ENCODE measurements at places on chromosomes 11 and 22.

DNA sequence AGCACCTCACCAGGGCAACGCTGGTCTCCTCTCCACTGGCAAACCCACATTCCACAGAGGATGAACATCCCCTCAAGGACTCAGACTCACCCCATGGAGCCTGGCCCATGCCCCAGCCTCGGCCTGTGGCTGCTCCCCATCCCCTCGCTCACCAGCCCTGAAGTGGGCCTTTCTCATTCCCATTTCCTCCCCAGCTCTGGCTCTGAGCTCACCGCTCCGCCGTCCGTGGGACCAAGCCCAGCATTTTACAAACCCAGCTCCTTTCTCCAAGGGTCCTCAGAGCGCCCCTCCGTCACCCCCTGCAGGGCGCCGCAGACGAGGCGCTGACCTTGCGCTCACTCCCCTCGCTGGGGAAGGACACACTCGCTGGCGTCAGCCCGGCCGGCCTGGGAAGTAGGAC is 6.9 kb upstream of the IGF2 start:
- DNase-seq = no peak

DNA sequence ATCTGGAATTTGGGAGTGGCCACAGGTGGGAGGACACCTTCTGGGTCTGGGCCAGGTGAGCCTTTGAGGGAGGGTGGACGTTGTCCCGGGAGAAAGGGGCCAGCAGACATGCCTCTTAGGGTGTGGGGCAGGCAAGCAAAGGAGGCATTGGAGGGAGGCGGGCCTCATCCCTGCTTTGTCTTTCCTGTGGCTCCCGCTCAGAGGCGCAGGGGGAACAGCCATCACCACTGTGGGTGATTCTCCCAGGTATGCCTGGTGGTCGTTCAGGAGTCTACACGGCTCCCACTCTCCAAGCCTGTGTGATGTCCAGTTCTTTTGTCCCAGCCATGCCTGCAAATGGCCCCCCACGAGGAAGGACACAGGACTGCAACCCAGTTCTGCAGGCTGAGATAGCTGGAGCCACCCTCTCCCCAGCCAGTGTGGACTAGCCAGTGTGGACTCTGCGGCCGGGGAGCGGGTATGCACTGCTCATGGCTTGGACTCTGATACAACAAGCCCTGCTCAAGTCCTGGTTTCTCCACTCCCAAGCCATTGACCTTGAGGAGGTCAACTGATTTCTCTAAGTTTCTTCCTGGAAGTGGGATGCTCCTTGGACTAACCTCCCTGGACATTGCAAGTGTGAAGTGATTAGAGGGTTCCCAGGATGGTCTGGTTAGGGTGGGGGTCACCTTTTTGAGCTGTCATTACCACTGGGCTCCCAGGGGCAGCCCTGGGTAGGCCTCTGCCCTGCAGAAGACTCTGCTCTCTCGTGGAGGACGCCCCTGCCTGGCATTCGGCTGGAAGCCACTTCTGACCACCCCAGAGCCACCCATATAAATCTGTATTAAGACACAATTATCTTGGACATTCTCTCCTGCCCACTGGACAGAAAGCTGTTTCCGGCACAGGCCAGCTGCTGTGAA is 1151.2 kb downstream of the BRD1 start:
- no peak for DNase-seq

DNA sequence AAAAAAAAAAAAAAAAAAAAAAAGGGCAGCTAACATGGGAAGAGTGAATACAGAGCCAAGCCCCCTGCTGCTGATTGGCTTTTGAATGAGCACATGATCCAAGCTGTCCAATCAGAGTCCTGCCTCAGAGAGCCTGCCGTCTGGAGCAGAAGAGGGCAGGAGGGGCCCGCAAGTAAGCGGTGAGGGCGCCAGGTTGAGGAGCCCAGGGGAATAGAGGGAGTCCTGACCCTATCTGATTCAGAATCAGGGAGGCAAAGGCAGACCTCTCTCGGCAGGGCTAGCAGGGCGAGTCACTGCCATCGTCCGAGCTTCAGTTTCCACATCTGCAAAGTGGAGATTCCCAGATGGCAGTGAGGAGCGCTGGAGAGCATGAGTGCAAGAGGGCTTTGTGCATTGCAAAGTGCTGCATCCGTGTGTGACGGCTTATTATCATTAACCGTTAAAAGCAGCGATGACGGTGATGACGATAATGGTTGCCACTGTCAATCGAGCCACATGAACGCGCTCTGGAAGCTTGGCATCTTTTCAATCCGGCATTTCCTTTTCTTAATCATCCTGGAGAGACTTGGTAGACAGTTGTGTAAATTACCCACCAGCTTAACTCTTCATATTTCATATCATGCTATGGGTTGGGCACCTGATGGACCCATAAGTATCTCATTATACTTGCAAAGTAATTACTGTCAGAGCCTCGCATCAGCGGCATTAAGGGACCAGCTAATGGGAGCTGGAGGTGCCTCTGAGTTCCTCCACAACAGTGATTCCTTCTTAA is 68.6 kb upstream of the ATXN10 start:
- DNase-seq = peak; percentile 30

GRCh38 chr11:65506772-65507505 is 8.1 kb downstream of the MALAT1 start:
- peak; percentile 71 for DNase-seq

DNA sequence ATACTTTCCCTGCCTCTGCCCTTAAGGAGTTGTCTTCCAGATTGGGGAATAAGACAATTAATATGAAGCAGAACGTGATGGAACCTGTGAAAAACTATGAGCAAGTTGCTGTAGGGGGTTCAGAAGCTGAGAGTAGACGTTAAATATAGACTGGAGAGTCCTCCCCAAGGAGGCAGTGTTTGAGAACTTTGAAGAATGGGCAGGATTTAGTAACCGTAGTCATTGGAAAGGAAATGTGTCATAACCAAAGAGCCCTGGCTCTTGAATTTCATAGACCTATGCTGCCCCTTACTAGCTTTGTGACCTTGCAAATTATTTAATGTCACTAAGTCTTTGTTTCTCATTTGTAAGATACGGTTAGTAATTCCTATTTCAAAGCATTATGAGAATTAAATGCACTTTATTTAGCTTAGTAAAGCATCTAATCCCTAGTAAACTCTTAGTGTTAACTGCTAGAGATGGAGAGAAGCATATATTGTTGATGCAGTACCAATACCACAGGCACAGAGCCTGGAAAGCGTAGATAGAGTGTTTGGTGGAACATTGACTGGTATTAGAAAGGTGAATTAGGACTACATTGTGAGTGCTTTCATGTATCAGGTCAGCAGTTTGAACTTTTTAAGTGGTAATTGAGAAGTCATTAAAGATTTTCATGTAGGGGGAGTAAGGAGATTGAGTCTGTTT is 54.1 kb downstream of the MCAM start:
- no peak for DNase-seq

DNA sequence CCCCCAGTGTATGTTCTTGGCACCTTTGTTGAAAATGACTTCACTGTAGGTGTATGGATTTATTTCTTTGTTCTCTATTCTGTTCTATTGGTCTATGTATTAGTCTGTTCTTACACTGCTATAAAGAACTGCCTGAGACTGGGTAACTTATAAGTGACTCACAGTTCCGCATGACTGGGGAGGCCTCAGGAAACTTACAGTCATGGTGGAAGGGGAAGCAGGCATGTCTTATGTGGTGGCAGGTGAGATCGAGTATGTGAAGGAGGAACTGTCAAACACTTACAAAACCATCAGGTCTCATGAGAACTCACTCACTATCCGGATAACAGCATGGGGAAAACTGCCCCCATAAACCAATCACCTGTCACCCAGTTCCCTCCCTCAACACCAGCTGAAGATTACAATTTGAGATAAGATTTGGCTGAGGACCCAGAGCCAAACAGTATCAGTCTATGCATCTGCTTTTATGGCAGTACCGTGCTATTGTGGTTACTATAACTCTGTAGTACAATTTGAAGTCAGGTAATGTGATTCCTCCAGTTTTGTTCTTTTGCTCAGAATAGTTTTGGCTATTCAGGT is 836.2 kb downstream of the DLG2 start:
- no peak for DNase-seq

DNA sequence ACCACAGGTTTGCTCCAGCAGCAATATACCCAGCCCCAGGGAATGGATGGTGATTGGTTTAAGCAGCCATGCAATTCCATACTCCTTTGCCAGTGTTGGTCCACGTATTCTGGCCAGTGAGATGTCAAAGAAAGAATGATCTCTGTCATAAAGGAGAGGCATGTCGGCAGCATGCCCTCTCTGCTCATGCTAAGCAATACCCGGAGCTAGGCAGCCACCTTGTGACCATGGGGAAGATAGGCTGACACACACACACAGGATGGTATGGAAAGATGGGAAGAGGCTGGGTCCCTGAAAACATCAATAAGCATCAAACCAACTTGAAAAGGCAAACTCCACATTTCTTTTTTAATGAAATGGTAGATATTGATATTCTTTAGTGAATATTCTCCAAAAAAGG is 5.1 kb downstream of the ABCC8 start:
- no peak for DNase-seq

DNA sequence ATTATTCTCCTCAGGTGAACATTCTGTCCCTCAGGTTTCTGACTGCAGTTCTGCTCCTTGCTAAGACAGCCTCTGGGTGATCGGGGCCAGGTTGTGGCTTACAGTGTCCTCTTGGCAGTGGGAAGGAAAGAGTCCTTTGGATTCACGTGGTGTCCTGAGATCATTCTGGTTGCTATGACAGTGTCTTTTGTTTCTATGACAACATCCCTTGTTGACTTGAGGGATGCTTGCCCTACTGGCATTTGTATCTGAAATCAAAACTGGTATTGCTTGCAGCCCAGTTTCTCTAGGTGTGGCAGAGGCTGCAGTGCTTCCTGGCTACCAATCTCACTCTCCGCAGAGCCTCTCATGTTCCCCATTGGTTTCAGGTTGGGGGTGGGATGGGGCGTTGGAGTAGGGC is 151.8 kb upstream of the CCDC90B start:
- DNase-seq = no peak

- no peak for DNase-seq
Observed at GRCh38 chr22:48761546-48761945, 1066.1 kb downstream of the BRD1 start.

GRCh38 chr11:74642912-74643311 is 50.5 kb downstream of the POLD3 start:
- DNase-seq = no peak

- no peak for DNase-seq
Observed at GRCh38 chr11:69791276-69792180, 16.4 kb upstream of the FGF4 start.

GRCh38 chr11:132184079-132184478 is 813.7 kb downstream of the NTM start:
- DNase-seq = no peak

GRCh38 chr11:66362481-66363147 is 8.9 kb downstream of the SLC29A2 start:
- no peak for DNase-seq

- no peak for DNase-seq
Observed at GRCh38 chr11:14306481-14306880, 52.5 kb downstream of the RRAS2 start.

DNA sequence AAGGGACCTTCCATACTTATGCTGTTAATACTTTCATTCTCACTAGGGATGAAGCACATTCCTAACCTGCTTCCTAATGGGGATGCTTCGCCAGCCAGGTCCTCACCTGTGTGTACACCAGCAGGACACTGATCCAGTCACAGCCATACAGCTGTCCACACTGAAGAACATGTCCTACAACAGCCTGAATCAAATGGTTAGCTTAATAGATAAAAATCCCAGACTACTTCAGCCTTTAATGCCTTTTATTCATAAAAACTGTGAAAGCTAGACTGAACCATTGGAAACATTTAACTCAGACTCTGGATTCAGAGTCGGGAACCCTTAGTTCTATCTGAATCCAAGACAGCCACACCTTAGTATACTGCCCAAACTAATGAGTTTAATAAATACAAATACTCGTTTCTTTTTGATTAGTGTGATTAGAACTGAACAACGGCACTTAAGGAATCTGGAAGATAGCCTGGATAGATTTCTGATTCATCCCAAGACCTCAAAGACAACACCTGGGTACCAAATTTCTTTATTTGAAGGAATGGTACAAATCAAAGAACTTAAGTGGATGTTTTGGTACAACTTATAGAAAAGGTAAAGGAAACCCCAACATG is 3.3 kb downstream of the FTH1 start:
- no peak for DNase-seq

All from nucleus accumbens (tissue), 56 donors.